Left lobe of liver (tissue), 2 donors: ENCODE measurements at places on chromosomes 12 and 14. TPM values are rescaled to one million over a fixed set of nuclear protein-coding genes. Genes with fewer than 3 reads are reported as not detected.

DNA sequence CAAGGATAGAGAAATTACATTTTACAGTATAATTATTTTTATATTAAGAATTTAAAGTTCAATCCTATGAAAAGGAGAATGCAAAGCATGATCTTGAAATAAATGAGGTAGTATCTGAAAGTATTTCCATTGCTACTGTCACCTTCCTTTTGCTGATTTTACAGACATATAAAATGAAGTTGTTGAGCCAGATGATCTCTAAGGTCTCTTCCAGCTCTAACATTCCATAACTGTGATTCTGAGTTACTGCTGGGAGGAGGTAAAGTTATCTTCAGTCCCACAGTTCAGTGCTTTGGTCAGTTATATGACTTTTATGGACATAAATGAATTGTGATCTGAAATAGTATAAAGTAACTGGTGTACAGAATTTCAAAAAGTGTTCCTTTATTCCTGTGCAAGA lies 52.8 kb downstream of the SLC38A6 start:
- DNase-seq = no peak

- DNase-seq = no peak
Observed at GRCh38 chr12:122308811-122309210, 42.5 kb upstream of the VPS33A start.

GRCh38 chr14:79639613-79640012 lies 571.7 kb downstream of the DIO2 start:
- DNase-seq = no peak

DNA sequence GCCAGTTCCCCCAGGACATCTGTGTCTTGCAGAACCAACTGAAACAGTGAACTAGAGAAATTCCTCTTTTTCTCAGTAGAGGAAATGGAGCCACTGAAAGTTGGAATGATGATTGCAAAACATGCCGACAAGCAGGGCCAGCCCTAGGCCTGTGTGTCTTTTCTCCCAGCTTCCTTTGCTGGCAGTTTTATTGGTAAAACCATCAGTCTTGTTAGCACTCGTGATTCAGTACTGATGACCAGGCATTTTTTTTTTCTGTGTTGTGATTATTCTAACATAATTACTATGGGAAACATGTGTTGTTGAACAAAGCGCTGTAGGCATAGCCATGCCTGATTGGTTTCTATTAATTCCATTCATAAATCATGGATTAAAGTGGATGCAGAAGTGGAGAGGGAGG lies 620.7 kb downstream of the AACS start:
- DNase-seq = no peak

GRCh38 chr12:93154096-93154728 lies 223.5 kb upstream of the NUDT4 start:
- no peak for DNase-seq

COCH gene
- 0.33 TPM for total RNA-seq

- DNase-seq = peak; percentile 75
Observed at GRCh38 chr12:52191841-52192791, at the start of gene KRT80. Gene KRT80, minus strand, starts transcription at chr12:52192014. Its CDS starts 112 bp downstream, at chr12:52191902.

PRIMA1 gene
- total RNA-seq = 0.30 TPM

GRCh38 chr14:64715628-64716412 lies 11.6 kb downstream of the PLEKHG3 start:
- DNase-seq = no peak

GRCh38 chr12:40775661-40776060 lies 83.4 kb downstream of the CNTN1 start:
- no peak for DNase-seq

GLIPR1L1 gene
- total RNA-seq = not detected

TAPBPL gene
- total RNA-seq = 15.8 TPM

DNA sequence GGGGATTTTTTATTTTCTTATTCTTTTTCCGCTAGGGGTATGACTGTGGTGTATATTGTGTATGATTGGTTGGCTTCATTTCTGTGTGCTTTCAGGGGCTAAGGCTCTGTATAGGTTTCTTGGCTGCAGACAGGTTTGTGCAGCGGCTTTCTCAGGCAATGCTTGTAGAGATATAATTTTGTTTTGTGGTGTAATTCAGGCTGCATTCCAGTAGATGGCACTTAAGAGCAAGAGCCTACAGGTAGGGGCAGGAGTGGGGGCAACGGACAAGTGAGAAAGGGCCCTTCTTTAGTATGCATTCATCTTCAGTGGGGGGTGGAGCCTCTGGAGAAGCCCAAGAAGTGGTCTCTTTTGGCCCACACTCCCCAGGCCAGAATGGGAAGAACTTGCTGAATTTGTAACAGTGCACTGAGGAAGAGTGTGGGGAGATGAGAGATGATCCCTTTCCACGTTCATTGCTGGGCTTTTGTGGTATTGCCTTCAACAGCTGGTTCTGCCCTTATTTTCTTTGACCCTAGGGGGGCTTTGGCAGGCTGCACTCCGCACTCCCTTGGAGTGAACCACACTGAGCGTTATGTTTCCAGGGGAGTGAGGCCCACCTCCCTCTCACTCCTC lies 78.6 kb downstream of the IFNG-AS1 start:
- DNase-seq = no peak

DNA sequence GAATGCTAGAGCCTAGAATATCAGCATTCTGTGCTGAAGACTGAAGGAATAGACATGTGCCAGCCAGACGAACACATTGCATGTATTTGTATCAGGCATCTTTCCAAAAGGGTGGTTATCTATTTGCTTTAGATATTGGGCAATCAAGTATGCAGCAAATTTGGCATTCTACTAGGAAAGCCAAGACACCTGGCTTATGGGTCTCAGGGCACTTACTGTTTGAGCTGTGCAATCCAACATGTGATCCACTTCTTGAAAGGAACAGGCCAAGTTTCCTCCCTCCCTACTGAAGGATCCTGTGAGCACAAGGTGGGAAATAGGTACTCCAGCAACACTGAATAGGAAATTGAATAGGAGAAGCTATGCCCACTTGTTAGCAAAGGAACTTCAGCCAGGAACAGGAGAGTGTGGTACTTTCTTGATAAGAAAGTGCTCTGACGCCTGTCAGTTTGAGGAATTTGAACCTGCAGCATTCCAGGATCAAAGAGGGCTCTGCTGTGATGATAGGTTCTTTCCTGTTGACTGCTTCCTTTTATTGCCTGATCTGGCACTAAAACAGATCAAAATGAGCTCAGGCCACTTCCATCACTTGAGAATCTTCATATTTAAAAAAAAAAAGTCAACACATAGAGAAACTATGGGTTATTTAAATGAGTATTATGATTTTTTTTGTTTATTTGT lies 20.6 kb downstream of the OR6S1 start:
- no peak for DNase-seq

DNA sequence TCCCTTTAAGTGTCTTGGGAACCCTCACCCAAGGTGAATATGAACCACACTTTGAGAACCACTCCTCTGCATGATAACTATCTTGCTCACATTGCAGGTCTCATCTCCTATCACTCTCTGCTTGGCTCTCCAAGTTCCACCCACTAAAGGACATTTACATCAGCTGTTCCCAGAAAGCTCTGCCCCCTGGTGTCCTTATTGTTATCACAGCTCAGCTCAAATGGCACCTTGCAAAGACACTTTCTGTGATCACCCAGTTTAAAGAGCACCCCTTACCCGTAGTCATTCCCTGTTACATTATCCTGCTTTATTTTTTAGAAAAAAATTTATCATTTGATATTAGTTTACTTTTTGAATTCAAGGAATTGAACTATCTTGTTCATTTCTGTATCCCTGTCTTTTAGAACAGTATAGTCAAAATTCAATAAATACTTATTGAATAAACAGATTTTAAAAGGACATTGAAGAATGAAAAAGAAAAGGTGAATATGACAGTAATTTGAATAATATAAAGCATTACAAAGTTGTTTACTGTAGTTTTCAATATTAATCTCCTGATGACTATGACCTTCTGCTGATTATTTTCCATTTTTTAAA lies 20.5 kb upstream of the GUCY2C start:
- peak; percentile 49 for DNase-seq

SAMD15 gene
- total RNA-seq = 0.08 TPM

- no peak for DNase-seq
Observed at GRCh38 chr12:113136990-113137511, 1.5 kb upstream of the RASAL1 start.

DNA sequence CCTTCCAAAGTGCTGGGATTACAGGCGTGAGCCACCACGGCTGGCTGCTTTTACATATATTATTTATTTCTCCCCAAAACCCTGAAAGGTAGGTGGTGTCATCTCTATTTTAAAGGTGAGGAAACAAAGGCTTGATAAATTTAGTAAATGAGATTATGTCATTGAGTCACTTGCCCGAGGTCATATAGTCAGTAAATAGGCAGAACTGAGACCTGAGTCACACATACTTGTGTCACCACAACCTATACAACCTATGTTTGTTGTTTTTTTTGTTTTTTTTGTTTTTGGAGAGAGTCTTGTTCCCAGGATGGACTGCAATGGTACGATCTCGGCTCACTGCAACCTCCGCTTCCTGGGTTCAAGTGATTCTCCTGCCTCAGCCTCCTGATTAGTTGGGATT lies 12.8 kb downstream of the TSFM start:
- no peak for DNase-seq

DNA sequence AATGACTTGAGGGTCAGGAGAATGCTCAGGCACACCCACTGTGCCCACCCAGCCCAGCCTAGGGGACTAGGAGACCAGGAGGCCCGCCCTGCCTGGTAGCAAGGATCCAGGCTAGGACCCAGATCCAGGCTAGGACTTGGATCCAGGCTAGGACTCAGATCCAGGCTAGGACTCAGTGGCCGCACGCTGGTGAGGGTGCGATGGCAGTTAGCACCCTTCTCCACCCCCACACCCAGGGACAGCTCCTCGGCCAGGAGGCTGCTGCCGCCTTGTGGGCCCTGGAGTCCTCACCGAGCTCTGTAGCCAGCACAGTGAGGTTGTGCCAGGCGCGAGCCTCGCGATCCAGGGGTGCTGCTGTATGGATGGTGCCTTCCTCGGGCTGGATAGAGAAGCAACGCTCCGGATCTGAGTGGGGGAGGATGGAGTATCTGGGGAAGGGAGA lies 5.1 kb downstream of the CDH24 start:
- no peak for DNase-seq

ITPK1 gene
- 61.3 TPM for total RNA-seq

NRXN3 gene
- 0.20 TPM for total RNA-seq

DNA sequence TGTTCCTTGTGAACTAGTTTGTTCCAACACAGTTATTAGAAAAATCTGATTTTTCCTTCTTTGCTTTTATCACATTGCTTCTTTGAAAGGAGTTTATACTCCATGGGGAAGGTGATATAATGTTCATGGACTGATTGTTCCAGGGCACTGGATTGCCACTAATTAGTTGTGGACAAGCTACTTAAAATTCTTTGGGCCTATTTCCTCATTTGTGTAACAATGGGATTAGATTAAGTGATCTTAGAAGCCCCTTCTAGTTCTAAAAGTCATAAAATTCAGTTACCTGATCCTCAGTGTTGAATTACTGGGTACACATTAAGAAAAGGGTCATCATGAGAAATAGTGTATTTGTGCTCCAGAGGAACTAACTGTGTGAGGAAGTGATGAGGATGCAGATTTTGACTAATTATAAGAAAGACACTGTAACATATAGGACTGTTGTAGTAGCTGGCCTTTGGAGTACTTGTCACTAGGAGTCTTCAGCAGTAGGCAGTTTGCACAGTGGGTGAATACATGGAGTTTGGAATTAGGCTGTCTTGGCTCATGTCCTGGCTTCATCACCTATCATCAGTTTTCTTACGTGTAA lies 82.2 kb downstream of the MIA2 start:
- DNase-seq = no peak

SRGAP1 gene
- 1.1 TPM for total RNA-seq

GRCh38 chr14:51333901-51334521 lies 94.0 kb downstream of the TMX1 start:
- DNase-seq = no peak
